PC-9 (cell line): ENCODE measurements at places on chromosomes 3 and 15. TPM values are rescaled to one million over a fixed set of nuclear protein-coding genes. Genes with fewer than 3 reads are reported as not detected.

GRCh38 chr15:92906563-92907081 is 6.5 kb downstream of the CHD2 start:
- peak; percentile 59 for DNase-seq

DNA sequence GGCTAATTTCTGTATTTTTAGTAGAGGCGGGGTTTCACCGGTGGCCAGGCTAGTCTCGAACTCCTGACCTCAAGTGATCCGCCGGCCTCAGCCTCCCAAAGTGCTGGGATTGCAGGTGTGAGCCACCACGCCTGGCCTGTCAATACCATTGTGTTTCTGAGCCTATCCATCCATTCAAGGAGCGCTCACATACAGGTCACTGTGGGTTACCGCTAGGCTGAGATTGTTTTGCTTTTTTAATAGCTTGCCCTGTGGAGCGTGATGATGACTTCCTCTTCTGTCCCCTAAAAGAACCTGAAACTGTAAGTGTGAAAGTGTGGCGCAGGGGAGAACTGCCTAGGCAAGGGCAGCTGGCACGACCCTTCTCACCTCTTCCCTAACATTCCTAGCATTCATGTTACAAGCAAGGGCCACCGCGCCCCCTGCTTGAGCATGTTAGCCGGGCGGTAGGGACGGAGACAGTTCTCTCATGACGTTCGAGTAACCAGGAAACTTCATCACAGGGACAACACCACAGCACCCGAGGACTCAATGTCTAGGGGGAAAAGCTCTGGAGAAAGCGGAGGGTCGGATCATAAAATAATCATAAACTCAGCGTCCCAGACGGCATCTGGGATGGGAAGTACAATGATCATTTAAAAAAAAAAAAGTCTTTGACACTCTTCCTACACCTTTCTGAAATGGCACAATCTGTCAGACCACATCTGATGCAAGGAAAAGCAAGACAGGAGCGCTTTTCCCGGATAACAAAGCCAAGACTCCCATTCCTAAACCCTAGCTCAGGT is 790 bp downstream of the LAMP3 start:
- DNase-seq = no peak

RARRES1 gene
- 9.3 and 20.5 TPM in 2 replicates for total RNA-seq

GRCh38 chr3:24905266-24905665 is 410.6 kb upstream of the THRB start:
- no peak for DNase-seq
